Stimulated activated naive CD8-positive, alpha-beta T cell treated with anti-CD3 and anti-CD28 coated beads, Interleukin-15, amount 100 ng/mL, for 72 hours (primary cell): ENCODE measurements at places on chromosomes 5 and 9.

DNA sequence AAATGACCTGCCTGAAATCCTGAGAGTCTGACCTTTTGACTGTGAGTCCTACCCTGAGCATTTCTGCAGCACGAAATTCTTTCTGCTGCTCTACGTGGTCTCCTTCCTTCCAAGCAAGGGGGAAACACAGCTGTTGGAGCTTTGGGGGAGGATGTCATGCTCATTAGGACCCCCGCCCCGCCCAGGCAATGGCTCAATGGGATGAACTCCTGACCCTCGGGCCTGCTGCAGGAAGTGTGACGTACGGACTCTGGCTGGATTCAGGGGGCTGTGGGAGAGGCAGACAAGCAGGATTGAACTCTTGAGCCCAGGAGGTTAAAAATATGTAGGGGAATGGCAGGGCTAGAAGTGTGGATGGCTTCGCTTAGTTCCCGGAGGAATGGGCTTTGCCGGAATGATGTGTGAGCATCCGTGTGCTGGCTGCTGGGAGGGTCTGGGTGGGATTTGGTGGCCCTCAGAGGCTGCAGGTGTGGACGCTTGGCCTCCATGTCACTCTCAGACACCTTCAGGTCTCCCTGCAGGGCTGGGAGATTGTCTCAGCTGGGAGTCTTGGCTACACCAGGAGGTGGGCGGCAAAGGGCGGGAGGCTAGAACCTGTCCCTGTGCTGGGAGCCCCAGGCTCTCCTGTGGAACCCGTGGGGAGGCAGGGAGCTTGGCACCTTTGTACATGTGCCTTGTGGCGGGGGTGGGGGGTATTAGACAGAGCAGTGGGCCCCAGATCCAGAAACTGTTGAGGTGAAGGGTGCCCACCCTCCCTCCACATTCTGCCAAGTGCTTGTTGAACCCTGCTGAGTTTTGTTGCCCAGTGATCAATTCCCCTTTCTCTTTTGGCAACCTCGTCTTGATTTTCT lies 26.3 kb downstream of the STC2 start:
- no peak for DNase-seq

- DNase-seq, result no peak
These were observed 117.0 kb upstream of the BOD1 start for GRCh38 chr5:173733425-173733824.

DNA sequence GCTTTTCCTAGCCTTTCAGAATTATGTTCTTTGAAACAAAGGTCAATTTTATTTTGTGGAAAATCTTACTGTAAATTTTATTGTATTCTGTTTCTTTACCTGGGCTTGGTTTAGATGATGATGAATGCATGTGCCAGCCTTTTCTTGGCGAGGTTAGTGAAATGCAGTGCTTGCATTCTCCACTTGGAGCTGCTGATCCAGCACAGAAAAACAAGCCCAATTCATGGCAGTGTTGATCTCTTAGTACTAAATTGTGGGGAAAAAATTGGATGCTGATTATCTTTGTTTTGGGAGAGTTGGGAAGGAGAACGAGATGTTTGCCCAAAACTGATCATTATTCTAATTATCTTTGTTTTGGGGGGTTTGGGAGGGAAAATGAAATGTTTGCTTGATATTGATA lies 3.7 kb downstream of the HABP4 start:
- DNase-seq, result no peak

- DNase-seq, result no peak
These were observed 5.5 kb downstream of the MARCHF3 start for GRCh38 chr5:127024821-127025220.

DNA sequence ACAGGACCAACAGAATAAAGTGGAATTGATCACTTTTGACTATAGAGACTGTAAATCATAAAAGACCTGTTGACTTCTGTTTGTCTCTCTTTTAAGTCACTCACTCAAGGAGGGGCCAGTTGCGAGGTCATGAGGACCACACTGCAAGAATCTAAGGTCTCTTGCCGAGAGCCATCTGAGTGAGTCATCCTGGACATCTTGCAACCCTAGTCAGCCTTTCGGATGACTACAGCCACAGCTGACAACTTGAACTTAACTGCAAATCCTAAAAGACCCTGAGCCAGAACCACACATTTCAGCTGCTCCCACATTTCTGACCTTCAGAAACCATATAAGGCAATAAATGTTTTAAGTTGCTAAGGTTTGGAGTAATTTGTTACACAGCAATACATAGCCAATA lies 129.7 kb upstream of the RAD23B start:
- DNase-seq, result no peak

GRCh38 chr5:133757396-133757945 lies 145.1 kb upstream of the FSTL4 start:
- DNase-seq, result no peak

DNA sequence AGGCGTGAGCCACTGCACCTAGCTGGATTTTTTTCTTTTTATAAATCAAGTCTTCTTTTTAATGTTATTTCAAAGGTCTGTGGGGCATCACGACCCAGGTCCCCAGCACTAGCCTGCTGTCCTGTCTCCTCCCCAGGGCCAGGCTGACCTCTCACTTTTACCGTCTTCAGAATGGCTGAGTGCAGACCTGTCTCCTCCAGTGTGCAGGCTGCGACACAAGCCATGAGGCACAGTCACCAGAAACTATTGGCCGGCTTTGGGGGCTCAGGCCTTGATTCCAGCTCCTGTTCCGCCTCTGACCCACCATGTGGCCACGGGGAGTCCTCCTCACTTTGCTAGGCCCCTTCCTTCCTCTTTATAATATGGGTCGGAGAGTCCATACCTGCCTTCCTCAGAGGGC lies 46.6 kb upstream of the NEURL1B start:
- no peak for DNase-seq

- no peak for DNase-seq
These were observed 22.8 kb upstream of the FOXB2 start for GRCh38 chr9:76996700-76997099.

DNA sequence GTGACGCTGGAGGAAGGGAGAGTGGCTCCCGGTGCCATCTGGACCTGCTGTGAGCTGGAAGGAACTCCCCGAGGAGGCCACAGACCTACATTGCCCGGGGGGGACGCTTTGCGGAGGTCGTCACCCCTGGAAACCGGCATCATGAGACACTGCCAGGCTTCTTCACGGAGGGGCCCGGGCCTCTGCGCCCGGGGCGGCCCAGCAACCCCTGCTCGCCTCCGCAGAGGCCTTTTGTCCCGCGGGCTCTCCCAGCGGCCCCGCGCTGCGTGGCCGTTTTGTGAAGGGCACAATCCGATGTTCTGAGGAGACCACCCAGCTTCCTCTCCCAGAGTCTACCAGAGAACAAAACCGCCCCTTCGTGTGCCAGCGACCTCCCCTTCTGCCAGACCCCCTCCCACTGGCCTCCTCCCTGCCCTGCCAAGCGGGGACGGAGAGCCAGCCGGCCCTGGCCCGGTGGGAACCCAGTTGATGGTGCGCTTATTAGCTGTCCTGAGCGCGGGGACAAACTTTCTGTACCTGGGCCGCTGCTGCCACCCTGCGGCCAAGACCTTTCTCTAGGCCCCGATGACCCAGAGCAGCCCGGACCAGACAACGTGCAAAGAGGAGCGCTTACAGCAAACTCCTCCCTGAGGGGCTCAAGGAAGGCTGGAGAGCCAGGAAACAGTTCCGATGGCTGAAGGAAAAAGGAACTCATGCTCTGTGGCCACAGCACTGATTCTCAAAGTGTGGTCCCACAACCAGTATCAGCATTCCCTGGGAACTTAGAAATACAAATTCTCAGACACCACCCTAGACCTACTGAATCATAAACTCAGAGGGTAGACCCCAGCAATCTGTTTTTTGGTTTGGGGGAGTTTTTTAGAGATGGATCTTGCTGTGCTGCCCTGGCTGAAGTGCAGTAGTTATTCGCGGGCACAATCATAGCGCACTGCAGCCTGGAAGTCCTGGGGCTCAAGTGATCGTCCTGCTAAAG lies 86.7 kb downstream of the SLC1A3 start:
- peak; percentile 50 for DNase-seq

DNA sequence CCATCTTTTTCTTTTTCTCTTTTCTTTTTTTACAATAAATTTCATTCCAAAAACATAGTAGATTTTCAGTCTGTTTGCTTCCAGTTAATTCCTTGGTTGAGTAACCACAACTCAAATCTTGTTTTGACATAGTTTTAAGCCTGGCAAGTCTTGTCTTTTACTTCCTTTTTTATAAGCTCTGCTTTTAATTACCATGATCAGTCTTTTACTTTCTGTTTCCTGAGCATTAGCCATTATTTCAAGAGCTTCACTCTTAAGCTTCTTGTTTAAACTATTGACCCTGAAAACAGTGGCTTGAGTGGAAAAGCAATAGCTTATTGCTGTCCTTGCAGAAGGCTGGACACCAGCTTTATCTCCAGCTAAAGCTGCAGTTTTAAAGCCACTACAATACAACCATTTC lies 1363.3 kb downstream of the MAT2B start:
- DNase-seq, result no peak

DNA sequence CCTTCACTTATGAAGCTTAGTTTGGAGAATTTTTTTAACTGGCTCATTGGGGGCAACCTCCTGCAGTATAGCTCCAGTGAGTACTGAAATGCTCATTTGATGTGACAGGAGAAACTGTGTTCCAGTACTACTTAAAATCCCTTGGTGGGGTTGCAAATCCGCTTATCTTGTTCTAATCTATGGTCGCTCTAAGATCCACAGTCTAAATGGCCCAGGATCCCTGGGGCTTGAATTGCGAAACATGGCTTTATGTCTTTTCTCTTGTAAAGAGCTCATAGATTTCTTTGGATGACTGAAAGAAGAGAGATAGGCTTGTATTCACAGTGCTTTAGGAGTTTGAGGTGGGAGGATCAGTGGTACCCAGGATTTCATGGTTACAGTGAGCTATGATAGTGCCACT lies 52.7 kb downstream of the ADAMTSL1 start:
- DNase-seq, result no peak

DNA sequence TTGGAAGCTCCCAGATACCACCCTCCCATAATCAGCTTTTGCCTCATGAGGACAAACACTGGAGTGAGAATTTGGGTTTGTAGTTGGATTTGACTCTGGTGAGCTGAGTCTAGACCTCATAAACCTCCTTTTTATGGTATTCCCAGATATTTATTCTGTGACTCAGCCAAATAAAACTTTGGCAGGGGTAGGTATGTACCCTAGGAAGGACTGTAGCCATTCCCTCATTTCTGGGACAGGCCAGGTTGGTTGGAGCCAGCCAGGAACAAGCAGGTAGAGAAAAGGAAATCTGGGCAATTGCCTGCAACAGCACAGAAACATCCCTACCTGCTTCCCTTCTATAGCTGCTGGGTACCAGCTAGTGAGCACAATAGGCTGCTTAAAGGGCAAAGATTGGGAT lies 19.4 kb downstream of the ENHO start:
- no peak for DNase-seq
